ENCODE measurements at places on chromosomes 4 and X.
A peak's percentile ranks its signal among the peaks of the same experiment; 100 is the strongest.

DNA sequence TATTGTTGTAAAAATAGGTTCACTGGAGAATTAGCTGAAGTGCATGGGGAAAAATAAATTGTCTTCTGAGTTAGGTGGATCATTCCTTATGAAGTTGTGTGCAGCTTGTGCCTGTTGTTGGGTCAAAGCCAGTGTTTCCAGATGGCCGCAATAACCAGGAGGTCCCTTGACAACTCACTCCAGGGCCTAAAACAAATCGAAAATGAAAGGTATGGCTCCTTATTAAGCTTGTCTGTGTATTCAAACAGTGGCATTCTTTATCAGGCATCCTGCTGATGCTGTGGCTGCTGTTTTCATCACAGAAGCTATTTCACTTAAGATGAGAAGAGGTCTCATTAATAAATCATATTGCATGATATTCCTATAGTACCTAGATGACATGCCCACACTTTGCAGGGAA is 80.2 kb downstream of the GRIA2 start:
- DNase-seq: no peak

DNA sequence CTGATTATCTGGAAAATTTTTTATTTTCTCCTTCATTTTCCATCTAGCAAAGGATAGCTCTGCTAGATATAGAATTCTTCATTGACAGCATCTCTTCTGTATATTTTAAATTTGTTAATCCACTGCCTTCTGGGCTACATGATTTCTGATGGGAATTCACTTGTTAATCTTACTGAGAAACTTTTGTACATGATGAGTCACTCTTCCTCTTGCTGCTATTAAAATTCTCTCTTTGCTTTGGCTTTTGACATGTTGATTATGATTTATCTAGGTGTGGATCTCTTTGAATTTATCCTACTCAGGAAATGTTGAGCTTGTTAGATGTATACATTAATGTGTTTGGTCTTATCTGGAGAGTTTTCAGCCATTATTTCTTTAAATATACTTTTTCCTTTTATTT is 27.5 kb downstream of the OR13H1 start:
- DNase-seq: no peak

GRCh38 chr4:28879178-28879577 is 1841.0 kb upstream of the PCDH7 start:
- DNase-seq: no peak

- DNase-seq: peak; percentile 39
Measured at GRCh38 chrX:68647156-68647957, at the start of gene STARD8. Gene STARD8 (plus strand): TSS chrX:68647666. CDS start chrX:68647883, 217 bp downstream.

GRCh38 chr4:134027931-134028330 is 173.7 kb downstream of the PABPC4L start:
- DNase-seq: peak; percentile 86

GRCh38 chr4:40149960-40150385 is 46.9 kb upstream of the RHOH start:
- peak; percentile 14 for DNase-seq

DNA sequence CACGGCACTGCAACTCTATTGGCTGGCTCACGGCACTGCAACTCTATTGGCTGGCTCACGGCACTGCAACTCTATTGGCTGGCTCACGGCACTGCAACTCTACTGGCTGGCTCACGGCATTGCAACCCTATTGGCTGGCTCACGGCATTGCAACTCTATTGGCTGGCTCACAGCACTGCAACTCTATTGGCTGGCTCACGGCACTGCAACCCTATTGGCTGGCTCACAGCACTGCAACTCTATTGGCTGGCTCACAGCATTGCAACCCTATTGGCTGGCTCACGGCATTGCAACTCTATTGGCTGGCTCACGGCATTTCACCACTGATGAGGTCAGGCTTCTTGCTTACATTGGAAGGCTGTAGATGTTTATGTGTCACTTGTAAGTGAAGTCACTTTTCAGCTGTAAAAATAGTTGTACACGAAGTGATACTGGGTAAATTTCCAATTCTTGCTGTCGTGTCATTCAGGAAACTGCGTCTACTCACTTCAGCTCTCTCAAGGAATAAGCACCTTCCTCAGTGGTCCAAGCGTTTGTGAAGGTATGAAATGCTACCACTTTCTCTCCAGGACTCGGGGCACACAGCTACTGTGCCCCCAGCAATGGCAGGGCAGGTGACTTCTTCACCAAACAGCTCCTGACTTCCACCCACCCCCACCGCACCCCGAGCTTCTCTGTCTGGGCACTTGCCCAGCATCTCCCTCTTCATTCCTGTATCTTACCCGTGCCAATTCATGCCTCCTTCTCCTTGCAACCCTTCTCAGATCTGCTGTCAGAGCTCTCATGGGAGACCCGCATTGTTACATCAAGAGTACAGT is 141.3 kb downstream of the AFAP1 start:
- no peak for DNase-seq
